ENCODE measurements at places on chromosomes 2 and 18.

DNA sequence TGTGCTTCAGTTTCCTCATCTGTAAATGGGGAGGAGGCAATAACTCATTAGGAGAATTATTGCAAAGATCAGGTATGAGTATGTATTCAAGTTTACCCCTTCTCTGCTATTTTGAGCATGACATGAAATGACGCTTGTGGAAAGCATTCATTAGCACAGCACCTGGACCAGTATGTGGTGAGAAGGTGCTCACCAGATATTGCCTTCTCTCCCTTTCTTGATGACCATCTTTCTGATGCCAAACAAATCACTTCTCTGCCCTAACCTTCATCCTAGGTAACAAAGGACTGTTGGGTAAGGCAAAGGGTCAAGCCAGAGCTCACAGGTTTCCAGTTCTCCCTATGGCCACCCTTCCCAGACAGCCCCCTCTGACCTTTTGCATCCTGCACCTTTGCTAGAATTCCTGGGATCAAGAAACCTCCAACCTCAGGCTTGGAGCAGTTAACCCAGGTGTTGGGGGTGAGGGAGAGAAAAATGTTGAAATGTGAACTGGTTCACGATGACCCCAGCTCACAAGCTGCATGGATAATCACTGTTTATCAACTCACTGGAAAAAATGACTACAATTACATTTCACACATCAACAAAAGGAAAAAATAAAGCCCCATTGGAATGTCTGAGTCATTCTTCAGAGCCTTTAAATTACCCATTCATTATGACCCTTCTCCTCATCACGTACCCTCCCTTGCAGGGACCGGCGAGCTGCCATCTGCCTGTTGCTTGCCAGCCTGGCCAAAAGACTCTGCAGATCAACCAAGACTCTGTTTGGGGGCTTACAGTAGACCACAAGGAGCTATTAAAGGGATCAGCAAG, 41.6 kb downstream of the LBH start:
- DNase-seq = peak; percentile 37

DNA sequence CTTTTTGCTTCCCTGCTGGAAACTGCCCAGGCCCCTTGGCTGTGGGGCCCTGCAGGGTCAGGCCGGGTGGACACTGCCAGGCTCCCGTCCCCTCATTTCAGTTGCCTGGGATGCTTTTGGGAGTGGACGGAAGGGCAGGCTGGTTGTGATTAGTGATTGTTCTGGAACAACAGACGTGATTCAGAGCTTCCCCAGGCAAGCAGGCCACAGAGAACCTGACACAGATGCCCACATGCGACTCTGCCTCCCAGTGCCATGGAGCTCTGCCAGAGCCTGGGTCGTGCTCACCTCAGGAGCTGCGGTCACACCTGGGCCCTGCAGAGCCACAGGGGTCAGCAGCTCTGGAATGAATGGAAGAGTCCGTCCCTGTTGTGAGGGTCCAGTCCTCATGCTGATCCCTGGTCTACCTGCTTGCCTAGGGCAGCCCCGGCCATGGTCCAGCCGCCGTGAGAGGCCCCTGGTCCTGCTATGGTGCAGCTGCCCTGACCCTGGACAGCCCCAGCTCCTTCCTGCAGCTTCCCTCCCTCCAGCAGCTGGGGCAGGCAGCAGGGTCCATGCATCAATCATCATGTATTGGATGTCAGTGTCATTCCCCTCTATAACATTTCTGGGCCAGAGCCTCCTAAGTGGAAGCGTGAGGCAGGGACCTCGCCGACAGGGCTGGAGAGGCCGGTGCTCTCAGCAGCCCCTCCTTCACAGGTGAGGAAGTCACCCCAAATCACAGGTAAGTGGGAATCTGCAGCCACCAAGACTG, 518.6 kb upstream of the MYT1L start:
- no peak for DNase-seq

GRCh38 chr18:4510160-4510559, 55.1 kb upstream of the DLGAP1 start:
- no peak for DNase-seq

- DNase-seq = no peak
Observed at GRCh38 chr2:217573571-217573970, 429.2 kb downstream of the TNS1 start.

- DNase-seq = no peak
Observed at GRCh38 chr2:215521031-215521430, 85.2 kb upstream of the FN1 start.

DNA sequence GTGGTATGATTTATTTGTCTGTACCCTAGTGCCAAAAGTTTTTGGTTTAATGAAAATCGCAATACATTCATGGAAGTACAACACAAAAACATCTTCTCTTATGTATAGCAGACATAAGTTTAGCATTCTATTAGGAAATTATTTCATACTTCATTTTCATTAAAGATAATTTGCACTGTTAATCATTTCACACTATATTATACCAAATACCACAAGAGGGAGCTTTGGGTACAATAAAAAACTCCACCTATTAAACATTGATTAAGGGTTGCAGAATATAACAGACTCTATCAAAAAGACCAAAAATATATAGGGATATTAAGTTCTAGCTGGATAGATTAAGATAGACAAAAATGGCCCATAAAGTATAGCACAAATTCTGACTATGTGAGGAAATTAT, 79.0 kb downstream of the SLC66A3 start:
- no peak for DNase-seq

- DNase-seq = no peak
Observed at GRCh38 chr2:84906108-84906899, 848 bp downstream of the TMSB10 start.

DNA sequence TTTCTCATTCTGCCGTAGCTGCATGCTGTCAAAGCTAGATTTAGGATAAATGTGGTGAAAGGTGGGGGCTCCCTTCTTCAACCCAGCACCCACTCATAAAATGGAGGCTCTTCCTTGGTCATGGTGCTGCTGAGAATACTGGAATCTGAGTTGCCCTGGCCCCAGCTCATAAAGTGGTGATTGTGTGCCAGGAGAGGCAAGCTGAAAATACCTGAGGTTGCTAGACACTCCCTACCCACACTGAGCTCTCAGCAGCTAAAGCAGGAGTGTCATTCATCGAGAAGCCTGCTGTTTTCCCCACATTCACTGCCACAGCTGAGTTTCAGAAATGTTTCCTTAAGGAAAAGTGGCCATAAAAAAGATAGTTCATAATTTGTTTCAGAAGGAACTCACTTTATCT, 297.1 kb upstream of the RBMS1 start:
- DNase-seq = no peak

GRCh38 chr2:119794237-119794636, 34.5 kb downstream of the PTPN4 start:
- no peak for DNase-seq

Data from glomerular endothelial cell (primary cell).